ENCODE measurements at places on chromosomes 12 and 14.

GRCh38 chr12:12872934-12873275 is 18.5 kb upstream of the GPRC5A start:
- peak; percentile 77 for DNase-seq

DNA sequence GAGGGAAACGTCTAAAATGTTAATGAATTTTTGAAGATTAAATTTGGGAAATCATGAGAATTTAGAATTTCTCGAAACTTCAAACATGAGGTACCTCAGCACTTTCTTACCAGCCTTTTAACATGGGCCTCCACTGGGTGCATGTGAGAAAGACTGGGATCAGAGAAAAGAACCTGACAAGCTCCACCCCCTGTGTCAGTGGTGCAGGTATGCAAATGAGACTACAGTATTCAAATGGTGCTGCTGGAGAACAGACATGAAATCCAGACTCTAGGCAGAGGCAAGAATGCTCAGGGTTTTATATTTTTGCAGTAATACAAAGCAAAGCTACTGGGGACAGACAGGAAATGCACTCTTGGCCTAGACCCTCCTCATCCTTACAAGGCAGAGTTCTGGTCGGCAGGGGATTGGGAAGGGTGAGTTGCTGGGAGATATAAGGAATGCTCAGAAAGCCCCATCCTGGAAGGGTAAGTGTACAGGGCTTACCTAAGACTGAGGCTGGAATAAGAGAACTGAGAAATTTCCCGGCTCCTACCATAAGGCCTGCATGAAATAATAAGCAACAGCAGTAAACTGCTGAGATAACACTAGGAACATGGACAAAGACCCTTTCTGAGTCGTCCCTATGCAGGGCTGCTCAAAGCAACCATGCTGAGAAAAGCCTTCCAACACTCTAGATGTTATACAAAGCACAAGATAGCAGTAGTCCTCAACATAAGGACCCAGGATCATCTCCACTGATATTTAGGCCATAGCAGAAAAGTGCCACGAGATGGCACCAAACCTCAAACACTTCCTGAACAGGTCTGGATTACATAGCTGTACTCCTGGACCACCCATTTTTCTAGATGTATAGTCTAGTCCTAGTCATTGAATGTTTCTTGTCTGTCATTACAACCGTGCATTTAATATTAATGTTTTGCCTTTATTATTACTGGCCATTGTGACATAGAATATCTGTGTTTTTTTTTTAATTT is 260.8 kb downstream of the RASSF9 start:
- DNase-seq: peak; percentile 63

- DNase-seq: no peak
Observed at GRCh38 chr12:98750511-98750910, 105.4 kb downstream of the APAF1 start.

DNA sequence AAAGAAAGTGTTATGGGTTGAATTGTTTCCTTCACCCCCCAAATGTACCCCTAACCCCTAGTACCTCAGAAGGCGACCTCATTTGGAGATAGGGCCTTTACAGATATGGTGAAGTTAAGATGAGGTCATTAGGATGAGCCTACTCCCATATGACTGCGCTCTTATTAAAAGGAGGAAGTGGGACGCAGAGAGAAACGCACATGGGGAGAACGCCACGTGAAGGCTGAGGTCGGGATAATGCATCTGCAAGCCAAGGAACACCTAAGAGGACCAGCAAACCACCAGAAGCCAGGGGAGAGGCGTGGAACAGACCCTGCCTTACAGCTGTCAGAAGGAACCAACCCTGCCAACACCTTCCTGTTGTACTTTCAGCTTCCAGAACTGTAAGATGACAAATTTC is 1.7 kb upstream of the NRIP2 start:
- no peak for DNase-seq

DNA sequence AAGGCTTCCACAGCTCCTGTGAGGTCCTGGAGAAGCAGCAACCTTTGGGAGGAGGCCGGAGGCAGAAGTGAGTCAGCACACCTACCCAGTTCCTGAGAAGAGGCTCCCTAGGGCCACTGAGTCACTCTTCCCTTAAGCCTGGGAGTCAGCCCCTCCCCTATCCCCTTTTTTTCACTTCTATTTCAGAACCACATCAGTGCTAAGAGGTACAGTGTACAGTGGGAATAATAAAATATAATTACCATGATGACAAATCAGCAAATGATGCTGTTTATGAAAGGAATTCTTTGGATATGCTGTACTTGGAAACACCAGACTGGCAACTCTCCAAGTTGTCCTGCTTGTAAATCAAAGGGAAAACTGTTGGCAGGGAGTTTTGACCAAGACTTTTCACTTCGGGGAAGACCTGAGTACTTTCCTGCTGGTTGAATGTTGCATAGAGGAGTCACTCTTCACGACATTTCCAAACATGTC is 7.8 kb upstream of the TBPL2 start:
- peak; percentile 98 for DNase-seq

- DNase-seq: no peak
Observed at GRCh38 chr12:49952391-49953055, 2.0 kb downstream of the AQP2 start.

Measured in EL (cell line).